NCI-H1092 treated with DMSO at 0.1 percent for 48 hours (cell line): ENCODE measurements at places on chromosomes 3 and 15.

DNA sequence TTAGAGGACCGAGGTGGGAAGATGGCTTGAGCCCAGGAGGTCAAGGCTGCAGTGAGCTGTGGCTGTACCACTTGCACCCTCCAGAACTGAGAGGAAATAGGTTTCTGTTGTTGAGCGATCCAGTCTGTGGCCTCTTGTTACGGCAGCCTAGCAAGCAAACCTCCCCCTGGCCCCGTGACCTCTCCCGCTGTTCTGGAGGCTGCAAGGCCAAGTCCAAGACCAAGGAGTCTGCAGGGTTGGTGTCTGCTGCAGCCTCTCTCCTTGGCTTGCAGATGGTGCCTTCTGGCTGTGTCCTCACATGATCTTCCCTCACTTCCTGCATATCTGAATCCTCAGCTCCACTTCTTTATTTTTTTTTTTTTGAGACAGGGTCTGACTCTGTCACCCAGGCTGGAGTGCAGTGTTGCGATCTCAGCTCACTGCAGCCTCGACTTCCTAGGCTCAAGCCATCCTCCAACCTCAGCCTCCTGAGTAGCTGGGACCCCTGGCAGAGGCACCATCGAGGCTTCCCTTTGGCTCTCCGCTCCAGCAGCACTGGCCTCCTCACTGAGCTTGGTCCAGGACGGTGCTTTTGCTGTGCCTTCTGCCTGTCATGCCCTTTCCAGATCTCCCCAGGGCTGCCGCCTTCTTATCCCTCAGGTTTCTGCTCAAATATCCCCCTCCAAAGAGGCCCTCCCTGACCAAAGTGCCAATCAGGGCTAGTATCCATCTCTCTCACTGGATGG is 18.0 kb upstream of the PLXND1 start:
- no peak for DNase-seq

GRCh38 chr3:13299531-13300155 is 120.5 kb downstream of the NUP210 start:
- no peak for DNase-seq

DNA sequence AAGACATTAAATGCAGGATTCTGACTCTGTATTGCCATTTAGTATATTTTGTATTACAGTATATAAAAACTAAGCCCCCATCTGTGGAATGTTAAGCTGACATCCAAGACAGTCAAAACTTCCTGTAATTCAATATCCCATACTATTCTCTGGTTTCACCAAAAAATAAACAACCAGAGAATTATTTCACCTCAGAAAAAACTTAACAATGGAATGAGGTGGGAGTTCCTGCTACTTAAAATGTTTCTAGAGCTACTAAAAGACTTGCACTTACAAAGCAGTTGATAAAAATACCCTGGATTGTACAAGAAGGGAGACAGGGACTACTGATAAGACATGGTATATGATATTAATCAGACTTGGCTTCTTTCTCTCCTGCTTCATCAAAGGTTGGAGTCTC is 8.3 kb downstream of the ARL13B start:
- no peak for DNase-seq

- no peak for DNase-seq
Measured at GRCh38 chr3:195028877-195029606, 241.9 kb downstream of the XXYLT1 start.

- DNase-seq, result no peak
Measured at GRCh38 chr15:58704155-58704865, 45.2 kb downstream of the ADAM10 start.

- no peak for DNase-seq
Measured at GRCh38 chr15:64740311-64741170, 34.8 kb downstream of the RBPMS2 start.
